ENCODE measurements at places on chromosomes 11 and 22. TPM values are rescaled to one million over a fixed set of nuclear protein-coding genes. Genes with fewer than 3 reads are reported as not detected.
A peak's percentile ranks its signal among the peaks of the same experiment; 100 is the strongest.

GRCh38 chr11:35173011-35173511, 34.1 kb downstream of the CD44 start:
- DNase-seq = peak; percentile 61

DNA sequence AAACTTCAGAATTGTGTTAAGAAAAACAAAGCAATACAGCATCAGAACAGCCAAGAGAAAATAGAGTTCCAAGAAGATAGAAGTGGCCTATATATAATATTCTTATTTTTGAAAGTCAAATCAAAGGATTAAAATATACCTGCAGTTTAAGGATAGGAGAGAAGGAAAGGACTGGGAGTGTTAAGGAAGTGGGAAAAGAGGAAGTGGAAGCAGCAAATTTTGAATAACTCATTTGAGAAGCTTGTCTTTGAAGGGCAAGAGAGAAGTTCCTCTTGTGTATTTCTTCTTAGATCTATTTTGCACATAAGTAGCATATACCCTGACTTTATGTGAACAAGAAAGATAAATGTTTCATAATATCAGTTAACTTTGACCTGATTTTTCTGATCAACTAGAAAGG, 62.6 kb upstream of the SLC17A6 start:
- DNase-seq = no peak

- DNase-seq = no peak
Measured at GRCh38 chr11:132579634-132580327, 952.5 kb downstream of the OPCML start.

DNA sequence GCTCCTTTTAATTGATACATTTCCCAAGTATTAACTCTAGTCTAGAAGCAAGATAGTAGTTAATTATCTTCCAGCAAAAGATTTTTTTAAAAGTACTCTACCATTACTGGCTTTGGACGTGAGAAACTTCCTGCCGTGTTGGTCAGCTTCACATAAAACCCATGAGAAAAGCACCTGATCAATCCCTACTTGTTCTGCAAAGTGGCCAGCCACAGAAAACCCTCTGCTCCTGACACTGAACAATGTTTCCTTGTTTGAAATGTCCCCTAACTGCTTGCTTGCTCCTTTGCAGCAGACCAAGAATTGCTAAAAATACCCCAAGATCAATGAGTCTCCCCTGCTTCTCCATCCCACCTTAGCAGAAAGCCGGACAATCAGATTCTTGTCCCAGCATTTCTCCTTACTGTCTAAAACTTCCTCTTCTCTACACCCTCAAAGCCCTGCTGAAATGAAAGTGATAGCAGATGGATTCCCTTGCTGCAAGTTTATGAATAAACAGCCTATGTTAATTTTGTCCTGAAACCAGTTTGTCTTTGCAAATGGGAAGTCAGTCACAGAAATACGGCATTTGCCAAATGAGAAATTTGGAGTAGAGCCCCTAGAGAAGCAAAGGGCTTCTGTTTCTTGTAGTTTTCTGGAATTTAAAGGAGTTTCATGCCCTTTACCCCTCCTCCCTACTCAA, 207.1 kb upstream of the ARHGAP20 start:
- no peak for DNase-seq

DNA sequence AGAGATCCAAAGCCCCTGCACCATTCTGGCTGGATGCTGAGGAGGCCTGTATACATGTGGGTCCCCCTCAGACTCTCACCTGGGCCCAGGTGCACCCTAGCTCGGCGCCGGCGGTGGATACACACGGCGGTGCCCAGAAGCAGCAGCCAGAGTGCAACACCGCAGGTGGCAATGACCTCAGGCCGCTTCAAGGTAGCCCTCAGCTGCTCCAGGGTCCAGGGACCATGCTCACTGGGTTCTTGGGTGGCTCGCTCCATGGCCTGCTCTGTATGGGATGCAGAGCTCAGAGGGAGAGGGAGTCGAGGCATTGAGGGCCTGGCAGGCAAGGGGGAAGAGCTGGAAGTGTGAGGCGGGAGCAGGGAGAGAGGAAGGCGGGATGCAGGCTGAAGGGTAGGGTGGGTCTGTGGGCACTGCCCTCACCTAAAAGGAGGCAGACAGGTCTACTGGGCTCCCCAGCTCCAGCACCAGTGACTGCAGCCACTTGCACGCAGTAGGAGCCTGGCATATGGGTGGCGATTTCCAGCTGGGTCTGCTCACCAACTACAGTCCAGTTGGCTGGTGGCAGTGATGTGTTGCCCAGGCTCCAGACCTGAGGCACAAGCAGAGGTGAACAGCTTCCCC, 3.8 kb downstream of the ROBO4 start:
- no peak for DNase-seq

- DNase-seq = no peak
Measured at GRCh38 chr11:42976636-42977217, 335.1 kb upstream of the API5 start.

- DNase-seq = no peak
Measured at GRCh38 chr11:69947059-69947792, 128.0 kb upstream of the FGF3 start.

DNA sequence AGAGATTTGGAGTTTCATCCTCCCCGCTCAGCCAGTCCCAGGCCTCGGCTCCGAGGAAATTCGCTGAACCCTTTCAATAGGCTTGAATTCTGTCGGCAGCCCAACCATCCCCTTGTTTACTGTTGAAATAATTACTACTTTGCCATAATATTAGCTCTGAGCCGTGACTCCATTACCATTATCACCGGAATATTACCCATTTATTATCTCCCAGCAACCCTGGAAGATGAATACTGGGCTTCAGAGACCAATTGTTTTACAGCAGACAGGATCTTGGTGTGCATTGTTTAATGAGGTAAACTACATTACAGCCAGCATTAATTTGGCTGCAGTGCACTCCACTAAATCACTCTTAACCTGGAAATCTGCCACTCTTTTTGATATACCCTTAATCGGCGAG, 867.4 kb downstream of the NTM start:
- no peak for DNase-seq

The OR5AP2 gene
- not detected for total RNA-seq
